ENCODE measurements at places on chromosomes 6 and 20.

DNA sequence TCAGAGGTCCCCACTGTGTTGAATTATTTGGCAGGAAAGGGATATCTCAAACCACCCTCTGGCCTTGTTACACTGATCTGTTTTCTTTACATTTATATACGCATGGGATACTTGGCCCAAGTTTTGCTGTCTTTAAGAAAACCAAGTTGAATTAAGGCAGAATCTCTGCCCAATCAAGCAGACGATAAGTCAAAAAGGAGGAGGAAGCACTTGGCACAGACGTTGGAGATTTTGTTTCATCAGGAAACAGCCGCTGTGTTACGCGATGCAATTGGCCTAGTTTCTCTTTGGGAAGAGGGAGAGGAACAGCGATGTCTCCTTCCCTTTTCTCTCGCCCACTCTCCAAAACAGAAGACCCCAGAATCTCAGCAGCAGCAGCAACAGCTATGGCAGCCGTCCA is 20.2 kb upstream of the NAA20 start:
- DNase-seq: no peak

DNA sequence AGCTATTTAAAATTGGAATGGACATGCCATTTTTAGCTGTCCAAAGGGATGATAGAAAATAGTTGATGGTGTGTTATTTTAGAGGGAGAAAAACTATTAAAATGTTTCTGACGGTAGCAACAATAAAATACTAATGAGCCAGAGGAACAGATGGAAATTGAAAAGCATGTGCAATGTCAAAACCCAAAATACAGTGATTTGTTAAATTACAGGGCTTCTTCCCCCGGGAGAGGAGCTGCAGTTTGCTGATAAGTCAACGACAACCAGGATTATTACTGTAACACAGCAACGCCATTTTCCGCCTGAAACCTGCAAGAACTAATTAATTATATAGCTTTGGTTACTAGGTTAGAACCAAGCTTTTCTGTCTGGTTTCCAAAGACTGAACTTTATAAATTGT is 179.6 kb upstream of the SPTLC3 start:
- no peak for DNase-seq

DNA sequence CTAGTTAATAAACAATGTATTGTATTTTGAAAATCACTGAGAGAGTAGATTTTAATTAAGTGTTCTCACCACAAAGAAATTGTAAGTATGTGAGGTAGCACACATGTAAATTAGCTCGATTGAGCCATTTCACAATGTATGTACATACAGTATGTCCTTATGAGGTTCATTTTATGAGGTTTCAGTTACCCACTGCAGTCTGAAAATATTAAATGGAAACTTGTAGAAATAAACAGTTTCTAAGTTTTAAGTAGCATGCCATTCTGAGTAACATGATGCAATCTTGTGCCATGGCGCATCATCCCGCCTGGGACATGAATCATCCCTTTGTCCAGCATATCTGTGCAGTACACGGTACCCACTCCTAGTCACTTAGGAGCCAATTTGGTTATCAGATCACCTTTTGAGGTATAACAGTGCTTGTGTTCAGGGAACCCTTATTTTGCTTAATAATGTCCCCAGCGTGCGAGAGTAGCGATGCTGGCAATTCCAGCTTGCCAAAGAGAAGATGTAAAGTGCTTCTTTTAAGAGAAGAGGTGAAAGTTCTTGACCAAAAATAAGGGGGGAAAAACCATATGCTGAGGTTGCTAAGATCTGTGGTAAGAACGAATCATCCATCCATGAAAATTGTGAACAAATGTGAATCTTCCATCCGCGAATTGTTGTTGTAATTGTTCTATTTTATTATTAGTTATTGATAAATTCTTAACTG is 64.7 kb downstream of the KCNS1 start:
- DNase-seq: no peak

- DNase-seq: peak; percentile 42
Observed at GRCh38 chr20:44186674-44187053, 324 bp downstream of the JPH2 start.

- no peak for DNase-seq
Observed at GRCh38 chr6:95973976-95974375, 41.8 kb upstream of the FUT9 start.

GRCh38 chr6:148657048-148657447 is 89.8 kb upstream of the UST start:
- DNase-seq: no peak

DNA sequence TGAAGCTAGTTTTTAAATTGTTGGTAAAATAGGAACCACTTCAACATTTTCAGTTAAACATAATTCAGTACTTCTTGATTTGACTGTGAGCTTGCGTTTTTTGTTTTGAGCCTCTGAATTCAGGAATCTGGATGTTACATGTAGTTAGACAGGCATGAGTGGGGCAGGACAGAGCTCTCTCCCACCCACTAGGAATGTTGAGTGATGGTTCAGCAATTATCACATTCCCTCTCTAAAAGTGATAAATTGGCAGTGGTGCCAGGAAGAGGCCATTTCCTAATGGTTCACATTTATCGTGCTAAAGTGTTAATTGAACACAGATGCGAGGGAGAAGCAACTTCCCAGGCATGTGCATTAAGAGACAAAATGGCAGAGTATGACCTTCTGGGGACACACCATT is 465.5 kb upstream of the HTR1E start:
- no peak for DNase-seq

GRCh38 chr6:10511477-10511876 is 9.7 kb upstream of the GCNT2 start:
- DNase-seq: no peak

- DNase-seq: no peak
Observed at GRCh38 chr6:48139818-48140614, 29.0 kb upstream of the PTCHD4 start.

DNA sequence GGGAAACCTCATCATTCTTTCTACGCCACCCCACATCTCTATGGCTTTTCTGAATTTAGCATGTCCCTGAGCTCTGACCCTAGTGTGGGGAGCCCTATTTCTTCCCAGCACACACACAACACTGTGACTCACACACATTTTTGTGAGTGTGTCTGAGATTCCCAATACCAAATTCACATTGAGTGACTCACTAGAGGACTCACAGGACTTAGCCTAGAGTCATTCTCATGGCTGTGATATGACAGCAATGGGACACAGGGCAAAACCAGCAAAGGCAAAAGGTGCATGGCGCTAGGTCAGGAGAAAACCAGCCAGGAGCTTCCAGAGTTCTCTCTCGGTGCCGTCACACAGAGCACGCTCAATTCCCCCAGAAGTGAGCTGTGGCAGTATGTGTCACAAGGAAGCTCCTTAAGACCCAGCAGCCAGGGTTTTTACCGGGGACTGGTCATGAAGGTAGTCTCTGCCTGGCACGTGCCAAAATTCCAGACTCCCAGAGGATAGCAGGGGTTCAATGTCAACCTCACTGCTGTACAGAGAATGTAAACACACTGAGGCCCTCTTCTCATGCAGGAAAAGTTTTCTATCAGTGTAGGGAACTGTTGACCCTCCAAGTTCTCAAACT is 6.2 kb downstream of the CSTL1 start:
- DNase-seq: no peak

- no peak for DNase-seq
Observed at GRCh38 chr20:37377346-37378081, 31.6 kb downstream of the SRC start.

GRCh38 chr6:5302995-5303622 is 41.8 kb downstream of the FARS2 start:
- DNase-seq: peak; percentile 75

- peak; percentile 80 for DNase-seq
Observed at GRCh38 chr6:5036269-5036668, 32.4 kb upstream of the RPP40 start.

DNA sequence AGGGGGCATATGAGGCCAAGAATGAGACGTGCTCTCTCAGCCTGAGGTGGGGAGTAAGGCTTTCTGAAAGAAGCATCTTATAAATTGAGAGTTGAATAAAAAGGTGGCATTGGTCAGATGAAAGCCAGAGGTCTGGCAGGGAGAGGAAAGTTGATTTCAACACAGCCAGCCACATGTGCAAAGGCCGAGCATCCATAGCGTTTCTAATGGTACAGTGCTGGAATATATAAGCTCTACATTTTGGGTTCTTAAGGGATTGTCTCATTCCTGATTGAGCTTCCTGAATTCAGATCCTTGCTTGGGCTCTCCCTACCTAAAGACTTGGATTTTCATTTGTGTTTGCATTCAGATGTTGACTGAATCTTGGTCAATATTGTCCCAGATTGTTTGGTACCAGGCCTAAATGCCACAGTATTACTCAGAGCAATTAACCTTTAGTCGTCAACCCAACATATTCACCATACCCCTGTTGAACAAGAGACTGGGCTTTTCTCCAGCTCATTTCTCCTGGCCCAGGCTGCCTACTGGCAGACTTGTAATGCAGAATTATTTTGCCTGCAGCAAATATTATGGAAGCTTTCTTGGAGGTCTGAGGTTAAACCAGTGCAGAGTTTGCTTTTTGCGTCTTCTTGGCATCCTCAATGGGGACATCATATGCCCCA is 14.5 kb upstream of the BCAS1 start:
- no peak for DNase-seq

DNA sequence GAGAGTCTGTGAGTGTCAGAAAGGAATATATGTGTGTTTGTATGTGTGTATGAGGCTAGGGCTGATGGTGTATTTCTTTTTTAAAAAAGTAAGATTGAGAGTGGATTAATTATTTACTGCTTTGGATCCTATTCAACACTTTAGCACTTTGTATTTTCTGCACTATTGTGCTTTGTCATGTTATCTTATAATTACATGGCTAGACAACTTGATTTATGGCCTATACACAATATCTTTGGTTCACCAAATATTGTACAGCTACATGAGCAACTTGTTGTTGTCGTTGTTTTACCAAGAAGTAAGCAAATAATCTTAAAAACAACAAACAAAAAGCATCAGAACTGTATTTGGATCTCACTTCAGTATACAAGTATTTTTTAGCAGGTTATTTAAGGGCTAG is 84.6 kb upstream of the TBX18 start:
- DNase-seq: no peak

DNA sequence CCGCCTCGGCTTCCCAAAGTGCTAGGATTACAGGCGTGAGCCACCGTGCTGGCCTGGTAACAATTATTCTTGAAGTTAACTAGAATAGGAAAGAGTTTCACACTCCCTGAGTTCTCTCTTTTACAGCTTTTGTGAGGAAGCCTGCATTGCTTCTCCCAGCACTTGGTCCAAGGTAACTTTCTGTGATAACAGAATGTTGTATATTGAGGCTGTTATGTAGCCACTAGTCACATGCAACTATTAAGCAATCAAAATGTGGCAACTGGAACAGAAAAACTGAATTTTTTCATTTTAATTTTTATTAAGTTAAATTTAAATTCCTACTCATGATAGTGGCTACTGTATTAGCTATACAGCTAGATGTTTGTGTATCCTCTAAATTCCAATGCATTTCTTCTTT is 2.5 kb downstream of the TRIM38 start:
- DNase-seq: no peak

All from iPS-NIHi11 (cell line).